Pancreas (tissue), 10 donors: ENCODE measurements at places on chromosomes 13 and 19. TPM values are rescaled to one million over a fixed set of nuclear protein-coding genes. Genes with fewer than 3 reads are reported as not detected.

DNA sequence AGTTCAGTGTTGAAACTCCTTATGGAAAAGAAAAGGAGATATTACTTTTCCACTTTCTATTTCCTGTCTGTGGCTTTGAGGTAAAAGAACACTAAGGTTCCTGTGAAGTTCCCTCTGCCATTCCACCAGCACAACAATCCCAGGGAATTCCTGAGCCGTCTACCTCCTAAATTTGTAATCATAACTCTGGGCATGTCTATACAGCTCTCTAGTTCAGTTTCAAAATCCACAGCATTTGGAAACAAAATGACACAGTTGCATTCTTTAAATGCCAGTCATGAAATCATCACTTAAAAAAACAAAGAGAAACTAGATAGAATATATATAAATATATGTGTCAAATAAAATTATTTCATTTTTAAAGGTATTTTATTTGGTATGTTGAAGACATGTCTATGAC, 9.0 kb upstream of the THSD1 start:
- no peaks in the 10 kb centered on the region for H3K4me1 ChIP-seq
- no peak overlapping the region for H3K4me3 ChIP-seq
- no peaks in the 10 kb centered on the region for H3K27me3 ChIP-seq
- H3K27ac ChIP-seq, result no peak overlapping the region
- H3K36me3 ChIP-seq, result peaks cover 9% of the 10 kb centered on the region

DNA sequence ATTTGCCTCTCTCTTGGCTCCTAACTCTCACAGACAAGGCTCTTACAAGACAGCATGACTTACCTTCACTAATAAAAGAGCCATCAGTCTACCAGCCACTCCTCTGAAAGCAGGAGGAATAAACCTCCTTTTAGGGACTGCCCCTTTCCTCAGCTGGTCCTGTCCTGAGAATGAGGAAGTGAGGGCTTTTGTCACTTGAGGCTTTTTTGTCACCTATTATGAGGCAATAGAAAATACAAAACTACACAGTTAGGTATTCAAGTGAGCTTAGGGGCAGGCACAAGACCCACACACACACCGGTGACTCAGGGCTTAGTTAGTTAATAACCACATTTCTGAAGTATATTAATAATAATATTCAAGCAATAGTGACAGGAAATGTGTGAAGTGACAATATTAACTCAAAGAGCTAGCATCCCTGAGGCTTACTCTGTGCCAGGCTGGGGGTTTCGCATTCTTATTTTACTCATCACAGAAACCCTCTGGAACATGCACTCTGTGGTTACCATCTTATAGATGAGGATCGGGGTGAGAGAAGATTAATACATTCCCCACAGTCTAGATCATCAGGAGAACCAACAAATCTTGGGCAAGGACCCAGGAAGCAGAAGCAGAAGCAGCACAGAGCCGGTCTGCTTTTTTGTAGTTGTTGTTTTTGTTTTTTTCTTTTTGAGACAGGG, 379.9 kb downstream of the LIG4 start:
- H3K36me3 ChIP-seq, result no peaks in the 10 kb centered on the region
- H3K27ac ChIP-seq, result no peak overlapping the region
- H3K4me3 ChIP-seq, result no peak overlapping the region
- no peaks in the 10 kb centered on the region for H3K4me1 ChIP-seq
- DNase-seq, result no peak
- H3K27me3 ChIP-seq, result no peaks in the 10 kb centered on the region

DNA sequence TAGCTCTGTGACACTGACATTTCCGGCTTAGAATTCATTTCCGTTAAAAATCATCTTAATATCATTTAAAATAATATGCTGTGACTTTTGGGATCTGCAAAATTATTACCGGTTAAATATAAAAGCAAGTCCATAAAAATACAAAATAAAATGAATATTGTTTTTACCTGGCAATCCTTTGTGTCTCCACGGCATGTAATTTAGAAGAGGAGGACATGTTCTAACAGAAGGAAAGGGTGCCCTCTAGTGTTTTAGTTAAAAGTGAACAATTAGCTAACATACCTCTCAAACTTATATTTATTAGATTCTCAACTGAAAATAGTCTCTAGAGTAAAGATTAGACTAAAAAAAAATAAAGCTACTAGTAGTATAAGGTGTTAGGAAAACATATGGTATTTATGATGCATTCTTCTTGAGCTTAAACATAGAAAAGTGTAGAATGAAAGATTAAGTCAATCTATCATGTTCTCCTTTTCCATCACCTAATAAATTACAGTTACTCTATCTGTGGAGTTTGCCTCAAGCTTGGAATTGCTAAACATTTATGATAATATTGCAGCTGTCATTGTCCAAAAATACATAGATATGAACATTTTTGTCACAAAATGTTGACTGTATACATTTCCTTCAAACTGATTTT, 676.7 kb upstream of the SPRY2 start:
- no peaks in the 10 kb centered on the region for H3K4me1 ChIP-seq
- no peak overlapping the region for H3K27ac ChIP-seq
- no peaks in the 10 kb centered on the region for H3K36me3 ChIP-seq
- no peak for DNase-seq

- H3K36me3 ChIP-seq, result peaks cover 33% of the 10 kb centered on the region
- peak overlapping the region; percentile 84 for H3K27ac ChIP-seq
- H3K4me1 ChIP-seq, result peaks cover 3% of the 10 kb centered on the region
- peak overlapping the region; percentile 90 for H3K4me3 ChIP-seq
- peak; percentile 74 for DNase-seq
Measured at GRCh38 chr19:5690955-5691821, 1.1 kb downstream of the RPL36 start.

Gene GPR12
- not detected for total RNA-seq

Gene COL5A3
- 2.4 TPM for total RNA-seq

DNA sequence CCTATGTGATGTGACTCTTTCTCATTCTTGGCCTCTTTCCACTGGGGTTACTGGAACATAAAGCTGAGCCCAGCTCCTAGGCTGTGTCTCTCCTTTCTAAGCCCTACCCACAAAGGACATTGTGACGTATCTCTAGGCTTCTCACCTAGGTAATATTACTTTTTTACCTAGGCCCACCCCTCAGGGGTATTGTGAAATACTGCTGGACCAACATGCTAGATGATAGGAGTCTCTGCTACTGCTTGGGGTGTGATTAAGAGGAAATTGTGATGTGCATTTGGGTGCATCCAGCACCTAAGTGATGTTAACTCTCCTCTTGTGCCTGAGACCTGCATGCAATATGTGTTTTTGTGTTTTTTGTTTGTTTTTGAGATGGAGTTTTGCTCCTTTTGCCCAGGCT, 22.8 kb upstream of the ZNF254 start:
- no peak overlapping the region for H3K4me3 ChIP-seq
- H3K4me1 ChIP-seq, result no peaks in the 10 kb centered on the region
- DNase-seq, result no peak
- no peaks in the 10 kb centered on the region for H3K36me3 ChIP-seq
- H3K27ac ChIP-seq, result no peak overlapping the region
- no peaks in the 10 kb centered on the region for H3K27me3 ChIP-seq

- H3K4me3 ChIP-seq, result no peak overlapping the region
- no peak overlapping the region for H3K27ac ChIP-seq
- no peaks in the 10 kb centered on the region for H3K36me3 ChIP-seq
- no peaks in the 10 kb centered on the region for H3K27me3 ChIP-seq
- peaks cover 17% of the 10 kb centered on the region for H3K4me1 ChIP-seq
- DNase-seq, result no peak
Measured at GRCh38 chr13:51761643-51762350, 42.2 kb downstream of the DHRS12 start.
